Astrocyte of the spinal cord (primary cell): ENCODE measurements at places on chromosomes 1 and 21.

GRCh38 chr1:37486680-37487618 lies 12.6 kb downstream of the ZC3H12A start:
- peak; percentile 66 for DNase-seq

- DNase-seq: peak; percentile 21
Observed at GRCh38 chr1:37602750-37603694, 7.3 kb upstream of the GNL2 start.

DNA sequence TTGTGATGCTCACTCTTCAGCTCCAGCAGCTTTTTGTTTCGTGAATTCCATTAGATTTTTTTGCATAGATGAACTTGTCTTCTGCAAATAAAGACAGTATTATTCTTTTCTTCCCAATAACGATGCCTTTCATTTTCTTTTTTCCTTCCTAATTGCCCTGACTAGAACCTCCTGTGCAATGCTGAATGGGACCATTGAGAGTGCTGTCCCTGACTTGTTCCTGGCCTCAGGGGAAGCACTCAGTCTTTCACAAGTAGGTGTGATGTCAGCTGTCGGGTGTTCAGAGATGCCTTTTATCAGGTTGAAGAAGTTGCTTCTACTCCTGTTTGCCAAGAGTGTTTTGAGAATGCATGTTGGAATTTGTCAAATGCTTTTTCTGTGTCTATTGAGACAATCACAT lies 64.3 kb upstream of the ADARB1 start:
- no peak for DNase-seq

GRCh38 chr1:54995835-54996234 lies 2.9 kb upstream of the BSND start:
- no peak for DNase-seq

DNA sequence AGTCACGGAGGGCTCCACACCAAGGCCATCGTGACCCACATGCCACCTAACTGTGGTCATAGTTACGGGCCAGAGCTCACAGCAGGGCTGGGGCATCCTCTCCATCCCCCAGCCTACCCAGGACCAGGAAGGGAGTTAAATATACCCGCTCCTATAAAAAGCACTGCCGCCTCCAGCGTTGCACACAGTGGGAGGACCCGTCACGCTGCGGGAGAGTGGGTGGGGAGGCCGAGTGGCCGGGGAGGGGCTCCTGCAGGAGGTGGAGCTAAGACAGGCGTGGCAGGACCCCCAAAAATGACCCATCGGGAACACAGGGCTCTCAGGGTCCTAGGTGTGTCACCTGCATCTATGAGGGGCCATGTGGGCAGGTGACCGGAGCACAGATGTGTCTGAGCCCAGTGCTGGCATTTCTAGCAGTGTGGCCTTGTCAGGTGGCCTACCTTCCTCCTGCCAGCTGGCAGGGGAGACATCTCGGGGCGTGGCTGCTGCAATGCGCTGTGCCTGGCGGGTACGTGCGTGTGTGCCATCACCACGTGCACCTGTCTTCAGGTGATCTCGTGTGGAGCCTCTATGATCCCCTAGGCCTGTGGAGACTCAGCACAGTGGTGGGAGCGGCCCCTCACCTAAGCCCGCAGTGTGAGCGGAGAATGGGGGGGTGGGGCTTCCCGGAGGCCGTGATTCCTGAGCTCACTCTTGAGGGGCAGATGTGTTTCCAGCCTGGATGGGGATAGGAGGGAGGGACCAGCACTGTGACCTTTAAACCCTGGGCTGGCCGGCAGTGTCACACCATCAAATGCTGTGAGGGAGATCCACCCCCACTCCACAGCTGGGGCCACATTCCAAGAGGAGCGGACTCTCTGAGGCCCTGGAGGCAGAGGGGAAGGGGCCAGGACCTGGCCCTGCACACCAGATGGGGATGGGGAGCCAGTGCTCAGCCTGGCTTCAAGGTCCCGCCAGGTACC lies 17.7 kb downstream of the AGRN start:
- no peak for DNase-seq

DNA sequence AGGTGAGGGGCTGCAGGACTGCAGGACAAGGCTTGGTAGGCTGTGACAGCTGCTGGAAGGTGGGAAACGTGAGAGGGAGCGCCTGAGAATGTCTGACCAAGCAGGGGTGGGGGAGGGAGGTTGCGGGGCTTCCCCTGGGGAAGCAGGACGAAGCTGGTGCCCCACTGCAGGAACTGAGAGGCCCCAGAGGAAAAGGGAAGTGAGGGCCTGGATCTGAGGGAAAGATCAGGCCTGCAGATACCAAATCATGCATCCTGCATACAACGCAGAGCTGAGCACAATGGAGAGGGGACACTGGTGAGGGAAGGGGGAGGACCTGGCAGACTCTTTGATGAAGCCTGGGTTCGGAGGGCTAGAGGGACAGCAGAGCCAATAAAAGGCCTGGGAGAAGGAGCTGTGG lies 65.7 kb upstream of the BACE2 start:
- no peak for DNase-seq

DNA sequence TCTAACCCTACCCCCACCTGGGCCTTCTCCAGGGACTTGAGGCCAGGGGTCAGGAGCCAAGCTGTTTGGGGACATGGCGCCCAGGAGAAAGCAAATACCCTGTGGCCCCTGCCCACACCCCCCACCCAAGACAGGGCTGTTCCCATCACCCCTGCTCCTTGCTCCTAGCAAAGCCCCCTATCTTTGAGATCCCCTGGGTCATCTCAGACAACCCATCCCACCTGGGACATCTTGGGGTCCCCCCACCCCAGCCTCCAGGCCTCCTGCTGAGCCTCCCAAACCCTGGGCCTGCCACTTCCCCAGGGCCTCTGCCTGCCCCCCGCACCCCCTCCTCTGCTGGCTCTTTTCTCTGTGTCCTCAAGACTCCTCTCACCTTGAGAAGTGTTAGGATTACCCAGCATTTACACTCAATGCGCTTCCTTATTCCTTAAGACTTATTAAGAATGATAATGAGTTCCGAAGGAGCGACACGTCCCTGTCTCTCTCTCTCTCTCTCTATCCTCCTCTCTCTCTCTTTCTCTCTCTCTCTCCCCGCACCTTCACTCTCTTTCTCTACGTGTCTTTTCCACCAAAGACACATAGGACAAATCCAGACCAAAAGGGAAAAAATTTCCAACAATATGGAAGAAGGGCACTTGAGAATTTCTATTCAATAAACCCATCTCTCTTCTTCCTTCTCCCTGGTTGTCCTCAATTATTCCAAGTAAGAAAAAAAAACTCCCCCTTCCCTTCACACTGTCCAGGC lies 7.2 kb downstream of the CASZ1 start:
- DNase-seq: no peak

DNA sequence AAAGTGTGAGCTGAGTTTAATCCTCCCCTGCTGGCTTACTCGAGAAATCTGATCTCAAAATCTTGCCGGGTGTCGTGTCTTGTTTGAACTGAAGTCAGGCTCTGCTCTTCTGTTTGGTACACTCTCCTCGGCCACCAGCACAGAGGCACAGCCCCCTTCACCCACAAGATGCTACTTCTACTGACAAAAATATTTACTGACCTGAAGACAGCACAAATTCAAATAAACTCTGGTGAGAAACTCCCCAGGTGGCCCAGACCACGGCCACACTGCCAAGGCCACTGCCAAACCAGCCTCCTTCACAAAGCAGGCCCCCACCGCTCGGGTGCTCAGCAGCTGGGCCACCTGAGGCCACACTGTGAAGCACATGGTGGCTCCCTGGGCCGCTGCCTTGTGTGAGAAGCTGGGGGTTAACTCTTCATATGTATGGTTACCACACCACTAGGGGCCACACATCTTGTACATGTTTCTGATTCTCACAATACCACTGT lies 80.6 kb downstream of the TGFBR3 start:
- DNase-seq: peak; percentile 30

DNA sequence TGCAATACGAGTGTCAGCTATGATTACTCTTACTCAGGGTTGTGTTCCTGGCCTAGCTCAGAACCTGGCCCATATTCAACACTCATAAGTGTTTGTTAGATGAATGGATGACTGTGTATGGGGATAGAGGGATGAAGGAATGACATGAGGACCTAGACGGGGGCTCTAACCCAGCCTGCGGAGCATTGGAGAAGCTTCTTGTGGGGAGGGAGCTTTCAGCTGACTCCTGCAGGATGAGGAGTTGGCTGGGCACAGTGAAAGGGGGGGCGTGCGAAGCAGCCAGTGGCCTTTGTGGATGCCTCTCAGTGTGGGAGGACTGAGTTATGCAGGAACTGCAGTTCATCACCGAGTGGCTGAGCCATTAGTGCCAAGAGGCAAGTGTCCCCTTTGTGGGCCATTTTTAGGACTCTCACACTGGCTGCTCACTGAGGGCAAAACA lies 1.2 kb upstream of the EXTL1 start:
- DNase-seq: no peak

- peak; percentile 72 for DNase-seq
Observed at GRCh38 chr1:185670187-185670627, 64.0 kb upstream of the HMCN1 start.

DNA sequence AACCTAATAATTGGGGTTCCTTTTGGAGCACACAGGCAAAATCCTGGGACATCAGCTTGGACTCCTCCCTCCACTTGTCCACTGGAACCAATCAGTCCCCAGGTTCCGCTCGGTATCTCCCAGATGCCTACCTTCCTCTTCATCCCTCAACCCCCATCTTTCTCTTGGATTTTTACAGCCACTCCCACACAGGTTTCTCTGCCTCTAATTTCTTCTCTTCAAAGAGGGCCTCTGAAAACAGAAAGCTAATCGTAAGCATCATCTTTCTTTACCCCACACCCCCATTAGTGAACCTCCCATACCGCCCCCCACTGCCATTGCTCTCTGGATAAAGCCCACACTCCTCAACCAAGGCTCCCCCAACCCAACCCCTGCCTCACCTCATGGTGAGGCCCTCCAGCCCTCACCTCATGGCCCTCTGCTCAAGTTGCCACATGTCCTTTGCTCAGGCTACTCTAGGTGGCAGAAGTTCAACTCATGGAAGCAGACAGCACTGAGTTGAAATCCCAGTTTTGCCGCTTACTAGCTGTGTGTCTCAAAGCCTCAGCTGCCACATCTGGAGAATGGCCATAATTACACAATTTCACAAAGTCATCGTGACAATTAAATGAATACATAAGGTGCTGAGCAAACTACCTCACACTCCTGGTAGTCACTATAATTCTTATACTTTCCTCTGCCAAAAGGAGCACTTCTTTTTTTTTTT lies 18.1 kb upstream of the WASF2 start:
- no peak for DNase-seq

GRCh38 chr1:35186239-35186638 lies 6.7 kb downstream of the SFPQ start:
- DNase-seq: no peak

GRCh38 chr21:44576025-44576420 lies 2.5 kb downstream of the KRTAP10-4 start:
- no peak for DNase-seq

DNA sequence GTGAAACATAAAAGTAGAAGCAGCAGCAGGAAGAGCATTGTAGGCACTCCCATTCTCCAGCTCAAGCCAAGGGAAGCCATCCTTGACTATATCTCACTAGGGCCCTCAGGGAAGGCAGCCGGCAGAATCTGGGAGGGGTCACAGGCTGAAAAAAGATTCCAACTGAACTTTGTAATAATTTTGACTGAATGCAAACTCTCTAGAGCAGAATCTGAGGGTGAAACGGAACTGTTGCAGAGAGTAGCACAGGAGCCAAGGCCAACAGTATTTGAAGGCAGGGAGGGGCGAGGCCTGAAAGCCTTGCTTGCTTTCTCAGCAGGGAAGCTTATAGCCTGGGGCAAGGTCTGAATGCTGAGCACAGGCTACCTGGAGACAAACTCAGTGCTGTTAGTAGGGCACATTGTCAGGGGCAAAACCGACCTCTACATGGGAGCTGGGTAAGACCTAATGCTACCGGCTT lies 180.6 kb downstream of the COL24A1 start:
- no peak for DNase-seq

GRCh38 chr1:229128066-229128608 lies 142.8 kb upstream of the RAB4A start:
- DNase-seq: no peak

DNA sequence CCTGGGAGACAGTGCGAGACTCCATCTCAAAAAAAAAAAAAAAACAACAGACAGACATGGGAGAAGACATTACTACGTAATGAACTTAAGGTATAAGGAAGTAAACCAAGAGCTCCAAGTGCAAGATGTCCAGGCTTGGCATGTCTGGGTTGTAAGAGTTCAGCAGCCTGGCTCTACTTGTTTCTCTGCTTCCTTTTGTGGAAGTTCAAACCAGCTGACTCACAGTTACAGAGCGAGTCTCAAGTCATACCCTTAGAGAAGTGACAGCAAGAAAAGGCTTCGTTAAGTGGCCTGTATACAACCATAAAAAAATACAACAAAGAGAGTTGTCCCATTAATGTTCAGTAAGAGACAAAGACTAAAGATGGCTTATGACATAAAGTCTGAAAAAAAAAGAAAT lies 1.3 kb downstream of the RIT1 start:
- DNase-seq: peak; percentile 36

- DNase-seq: no peak
Observed at GRCh38 chr1:174408146-174408545, 39.6 kb upstream of the GPR52 start.

DNA sequence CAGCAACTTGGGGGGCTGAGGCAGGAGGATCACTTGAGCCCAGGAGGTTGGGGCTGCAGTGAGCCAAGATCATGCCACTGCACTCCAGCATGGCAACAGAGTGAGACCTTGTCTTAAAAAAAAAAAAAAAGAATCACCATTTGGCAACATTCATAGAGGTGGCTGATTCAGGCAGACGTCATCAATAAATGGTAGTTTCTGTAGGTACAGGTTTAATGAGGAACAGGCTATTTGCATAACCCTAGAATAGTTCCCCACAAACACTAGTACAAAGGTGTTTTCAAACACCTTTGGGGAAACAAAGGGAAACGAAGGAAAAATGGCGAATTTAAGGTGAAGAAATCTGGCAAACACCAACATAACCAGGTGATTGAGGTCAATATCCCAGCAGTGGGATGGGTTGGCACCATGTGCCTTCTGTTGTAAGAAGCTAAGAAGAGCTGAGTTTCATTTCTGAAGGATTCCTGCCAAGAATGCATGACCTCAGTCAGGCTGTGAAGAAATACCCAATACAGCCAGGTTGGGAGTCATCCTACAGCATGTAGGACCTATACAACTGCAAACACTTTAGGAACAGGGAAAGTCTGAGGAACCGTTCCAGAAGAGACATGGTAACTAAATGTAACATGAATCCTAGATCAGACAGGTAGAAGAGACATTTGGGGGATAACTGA lies 5.6 kb downstream of the LPAR3 start:
- DNase-seq: no peak

DNA sequence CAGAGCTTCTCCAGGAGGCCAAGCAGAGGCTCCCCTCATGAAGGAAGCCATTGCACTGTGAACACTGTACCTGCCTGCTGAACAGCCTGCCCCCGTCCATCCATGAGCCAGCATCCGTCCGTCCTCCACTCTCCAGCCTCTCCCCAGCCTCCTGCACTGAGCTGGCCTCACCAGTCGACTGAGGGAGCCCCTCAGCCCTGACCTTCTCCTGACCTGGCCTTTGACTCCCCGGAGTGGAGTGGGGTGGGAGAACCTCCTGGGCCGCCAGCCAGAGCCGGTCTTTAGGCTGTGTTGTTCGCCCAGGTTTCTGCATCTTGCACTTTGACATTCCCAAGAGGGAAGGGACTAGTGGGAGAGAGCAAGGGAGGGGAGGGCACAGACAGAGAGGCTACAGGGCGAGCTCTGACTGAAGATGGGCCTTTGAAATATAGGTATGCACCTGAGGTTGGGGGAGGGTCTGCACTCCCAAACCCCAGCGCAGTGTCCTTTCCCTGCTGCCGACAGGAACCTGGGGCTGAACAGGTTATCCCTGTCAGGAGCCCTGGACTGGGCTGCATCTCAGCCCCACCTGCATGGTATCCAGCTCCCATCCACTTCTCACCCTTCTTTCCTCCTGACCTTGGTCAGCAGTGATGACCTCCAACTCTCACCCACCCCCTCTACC lies 19.1 kb downstream of the CSF1 start:
- no peak for DNase-seq
